Gastrocnemius medialis (tissue), 4 donors: ENCODE measurements at places on chromosomes 4 and X.
A peak's percentile ranks its signal among the peaks of the same experiment; 100 is the strongest.

GRCh38 chr4:2007804-2008670 is 737 bp downstream of the NELFA start:
- H3K4me3 ChIP-seq: peak overlapping the region; percentile 68
- no peaks in the 10 kb centered on the region for H3K27me3 ChIP-seq
- DNase-seq: no peak
- peak overlapping the region; percentile 97 for H3K27ac ChIP-seq
- peaks cover 12% of the 10 kb centered on the region for H3K36me3 ChIP-seq
- H3K4me1 ChIP-seq: peaks cover 23% of the 10 kb centered on the region

GRCh38 chr4:80069837-80070731 is 2.9 kb downstream of the ANTXR2 start:
- no peak overlapping the region for H3K27ac ChIP-seq
- no peaks in the 10 kb centered on the region for H3K27me3 ChIP-seq
- H3K4me3 ChIP-seq: no peak overlapping the region
- no peak for DNase-seq
- H3K36me3 ChIP-seq: no peaks in the 10 kb centered on the region
- H3K4me1 ChIP-seq: peaks cover 4% of the 10 kb centered on the region

GRCh38 chr4:56690393-56690792 is 9.3 kb upstream of the HOPX start:
- no peak overlapping the region for H3K4me3 ChIP-seq
- no peak overlapping the region for H3K27ac ChIP-seq
- no peaks in the 10 kb centered on the region for H3K36me3 ChIP-seq
- no peaks in the 10 kb centered on the region for H3K4me1 ChIP-seq
- no peak for DNase-seq
- no peaks in the 10 kb centered on the region for H3K27me3 ChIP-seq

- H3K36me3 ChIP-seq: no peaks in the 10 kb centered on the region
- no peak for DNase-seq
- H3K4me1 ChIP-seq: no peaks in the 10 kb centered on the region
- no peak overlapping the region for H3K27ac ChIP-seq
- H3K4me3 ChIP-seq: no peak overlapping the region
These were observed 150.9 kb downstream of the BCOR start for GRCh38 chrX:39946822-39947221.

DNA sequence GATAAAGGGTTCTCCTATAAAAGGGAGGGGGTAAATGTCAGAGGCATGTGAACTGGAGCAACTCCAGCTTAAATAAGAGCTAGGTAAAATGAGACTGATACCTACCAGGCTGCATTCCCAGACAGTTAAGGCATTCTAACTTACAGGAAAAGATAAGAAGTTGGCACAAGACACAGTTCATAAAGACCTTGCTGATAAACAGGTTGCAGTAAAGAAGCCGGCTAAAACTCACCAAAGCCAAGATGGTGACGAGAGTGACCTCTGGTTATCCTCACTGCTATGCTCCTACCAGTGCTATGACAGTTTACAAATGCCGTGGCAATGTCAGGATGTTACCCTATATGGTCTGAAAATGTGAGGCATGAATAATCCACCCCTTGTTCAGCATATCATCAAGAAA is 13.1 kb upstream of the SULT1B1 start:
- no peaks in the 10 kb centered on the region for H3K36me3 ChIP-seq
- no peak overlapping the region for H3K27ac ChIP-seq
- no peak for DNase-seq

- H3K27ac ChIP-seq: no peak overlapping the region
- H3K4me3 ChIP-seq: no peak overlapping the region
- DNase-seq: no peak
- no peaks in the 10 kb centered on the region for H3K27me3 ChIP-seq
These were observed 333.1 kb downstream of the IL1RAPL1 start for GRCh38 chrX:28920153-28920943.

- no peak overlapping the region for H3K4me3 ChIP-seq
- peaks cover 29% of the 10 kb centered on the region for H3K4me1 ChIP-seq
- H3K36me3 ChIP-seq: peaks cover 41% of the 10 kb centered on the region
- no peaks in the 10 kb centered on the region for H3K27me3 ChIP-seq
- peak overlapping the region; percentile 94 for H3K27ac ChIP-seq
- no peak for DNase-seq
These were observed 25.9 kb downstream of the NOP14 start for GRCh38 chr4:2937146-2937857.

GRCh38 chr4:126532527-126532926 is 1100.2 kb upstream of the INTU start:
- no peaks in the 10 kb centered on the region for H3K36me3 ChIP-seq
- H3K27ac ChIP-seq: no peak overlapping the region
- no peaks in the 10 kb centered on the region for H3K27me3 ChIP-seq
- no peak for DNase-seq
- no peaks in the 10 kb centered on the region for H3K4me1 ChIP-seq

- H3K27me3 ChIP-seq: no peaks in the 10 kb centered on the region
- peak overlapping the region; percentile 46 for H3K4me3 ChIP-seq
- H3K27ac ChIP-seq: peak overlapping the region; percentile 45
- no peak for DNase-seq
- H3K4me1 ChIP-seq: no peaks in the 10 kb centered on the region
- no peaks in the 10 kb centered on the region for H3K36me3 ChIP-seq
These were observed 170.4 kb downstream of the SHROOM4 start for GRCh38 chrX:50643525-50644137.

DNA sequence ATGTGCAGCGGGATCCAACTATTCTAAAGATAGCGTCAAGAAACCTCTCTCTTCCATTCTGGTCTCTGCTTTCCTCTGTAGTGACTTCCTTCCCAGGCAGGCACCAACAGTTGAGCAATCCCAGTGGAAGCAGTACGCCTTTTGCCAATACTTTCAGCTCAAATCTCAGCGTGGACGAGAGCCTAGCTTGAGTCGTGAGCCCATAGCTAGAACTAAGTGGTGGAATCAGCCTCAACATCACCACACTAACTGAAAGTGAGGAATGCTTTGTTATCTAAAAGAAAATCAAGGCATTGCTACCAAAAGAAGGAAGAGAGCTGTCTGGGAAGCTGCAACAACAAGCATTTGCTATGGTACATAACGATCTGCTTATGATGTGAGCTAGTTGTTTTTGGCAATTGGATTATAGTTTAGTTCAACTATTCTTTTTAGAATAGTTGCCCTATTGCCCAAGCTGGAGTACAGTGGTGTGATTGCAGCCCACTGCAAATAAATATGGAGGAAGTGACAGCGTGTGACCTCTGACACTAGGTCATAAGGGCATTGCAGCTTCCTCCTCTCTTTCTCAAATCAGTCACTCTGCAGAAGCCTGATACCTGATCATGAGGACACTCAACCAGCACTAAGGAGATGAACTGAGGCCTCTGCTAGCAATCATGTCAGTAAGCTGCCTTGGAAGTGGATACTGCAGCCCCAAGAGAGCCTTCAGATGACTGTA is 24.7 kb upstream of the FRYL start:
- H3K4me1 ChIP-seq: no peaks in the 10 kb centered on the region
- H3K36me3 ChIP-seq: no peaks in the 10 kb centered on the region
- no peak overlapping the region for H3K27ac ChIP-seq
- H3K4me3 ChIP-seq: no peak overlapping the region
- H3K27me3 ChIP-seq: no peaks in the 10 kb centered on the region
- no peak for DNase-seq
